ENCODE measurements at places on chromosomes 12 and 14.

GRCh38 chr12:53596920-53597363 lies 29.2 kb downstream of the ATF7 start:
- no peak for DNase-seq

DNA sequence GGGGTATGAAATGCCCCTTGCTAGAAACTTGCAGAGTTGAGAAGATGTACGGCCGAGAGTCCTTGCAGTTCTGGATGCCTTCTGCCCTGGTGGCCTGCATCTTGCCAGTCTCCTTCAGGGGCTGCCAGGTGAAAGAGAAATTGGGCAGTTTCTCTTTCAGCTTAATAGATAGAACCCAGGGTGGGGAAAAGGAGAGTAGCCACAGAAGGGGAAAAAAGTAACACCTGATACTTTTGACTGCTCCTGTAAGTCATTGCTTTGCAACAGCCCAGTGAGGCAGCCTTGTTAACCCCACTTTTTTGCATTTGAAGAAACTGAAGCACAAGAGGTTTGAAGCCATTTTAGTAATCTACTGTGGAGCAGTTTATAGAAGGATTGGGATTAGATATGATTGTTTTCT lies 27.6 kb downstream of the TDP1 start:
- DNase-seq, result no peak

- no peak for DNase-seq
Measured at GRCh38 chr12:131027876-131028586, 74.3 kb downstream of the ADGRD1 start.

GRCh38 chr12:53102883-53103807 lies at the start of gene SOAT2:
Gene SOAT2 (plus strand): TSS chr12:53103486. CDS start chr12:53103578, 92 bp downstream.
- DNase-seq, result no peak

- DNase-seq, result no peak
Measured at GRCh38 chr14:40028991-40029390, 596.8 kb upstream of the FBXO33 start.

- DNase-seq, result peak; percentile 46
Measured at GRCh38 chr14:71138448-71139293, 231.4 kb downstream of the PCNX1 start.

- DNase-seq, result no peak
Measured at GRCh38 chr12:68391937-68392336, 59.8 kb upstream of the MDM1 start.

DNA sequence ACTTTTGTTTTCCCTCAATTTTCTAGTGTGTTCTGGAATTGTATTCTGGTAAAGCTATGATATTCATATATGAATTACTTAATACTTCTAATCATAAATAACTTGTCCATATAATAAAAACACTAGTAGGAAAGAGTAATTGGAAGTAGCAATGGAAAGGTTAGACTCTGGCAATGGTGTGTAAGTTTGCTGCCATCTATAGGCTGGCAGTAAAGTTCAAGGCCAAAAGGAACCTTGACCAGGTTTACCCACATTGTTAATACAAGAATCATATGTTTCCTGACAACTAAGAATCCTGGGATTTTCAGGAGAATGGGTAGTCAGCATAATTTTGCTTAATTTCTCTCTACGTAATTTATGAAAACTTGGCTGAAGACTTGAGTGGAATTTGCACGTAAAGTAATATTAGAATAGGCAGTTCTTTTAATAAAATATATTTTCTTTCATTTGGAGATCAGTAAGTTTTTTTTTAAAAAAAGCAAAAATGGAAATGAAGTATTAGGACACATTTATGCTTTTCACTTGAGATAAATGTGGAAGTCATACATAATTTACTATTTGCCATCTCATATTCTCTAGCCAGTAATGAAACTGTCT lies 926.7 kb downstream of the GALC start:
- DNase-seq, result no peak

DNA sequence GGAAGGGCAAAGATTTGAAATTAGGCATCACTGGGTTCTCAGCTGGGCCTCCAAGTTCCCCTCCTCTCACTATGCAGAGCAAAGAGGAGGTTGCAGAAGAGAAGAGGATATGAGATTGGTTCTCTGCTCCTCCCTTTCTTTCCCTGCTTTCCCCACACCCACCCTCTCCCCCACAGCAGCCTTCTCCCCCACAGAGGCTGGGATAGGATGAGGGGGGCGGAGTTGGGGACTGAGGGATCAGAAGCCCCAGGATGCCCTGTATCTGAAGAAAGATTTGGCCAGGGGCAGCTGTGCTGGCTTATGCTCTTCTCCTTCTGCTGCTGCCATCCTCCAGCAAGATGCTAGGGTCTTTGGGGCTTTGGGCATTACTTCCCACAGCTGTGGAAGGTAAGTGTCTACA lies at the start of gene AMHR2:
Gene AMHR2 (plus strand): TSS at position 259 of the 400 bp plus-strand sequence. CDS start 80 bp downstream, at position 339.
- no peak for DNase-seq

GRCh38 chr14:87139299-87139698 lies 853.7 kb downstream of the GALC start:
- DNase-seq, result no peak

GRCh38 chr14:105944632-105945610 lies 418.5 kb downstream of the TMEM121 start:
- peak; percentile 77 for DNase-seq

GRCh38 chr14:63388766-63389431 lies 70.2 kb upstream of the GPHB5 start:
- DNase-seq, result peak; percentile 29

DNA sequence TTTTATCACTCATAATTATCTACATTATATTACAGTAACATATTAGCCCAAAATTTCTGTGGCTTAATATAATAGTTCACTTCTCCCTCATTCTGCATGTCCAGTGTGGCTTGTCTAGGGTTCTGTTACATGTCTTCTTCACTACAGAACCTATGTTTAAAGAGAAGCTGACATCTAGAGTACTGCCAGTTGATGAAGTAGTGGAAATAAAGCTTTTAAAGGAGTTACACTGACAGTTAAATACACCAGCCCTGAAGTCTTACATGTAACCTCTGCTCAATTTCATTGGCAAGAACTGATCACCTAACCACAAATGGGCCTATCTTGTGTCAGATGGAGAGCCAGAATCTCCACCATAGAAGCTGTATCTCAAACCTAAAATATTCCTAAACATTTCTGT lies 32.9 kb downstream of the RPS6KA5 start:
- DNase-seq, result no peak

DNA sequence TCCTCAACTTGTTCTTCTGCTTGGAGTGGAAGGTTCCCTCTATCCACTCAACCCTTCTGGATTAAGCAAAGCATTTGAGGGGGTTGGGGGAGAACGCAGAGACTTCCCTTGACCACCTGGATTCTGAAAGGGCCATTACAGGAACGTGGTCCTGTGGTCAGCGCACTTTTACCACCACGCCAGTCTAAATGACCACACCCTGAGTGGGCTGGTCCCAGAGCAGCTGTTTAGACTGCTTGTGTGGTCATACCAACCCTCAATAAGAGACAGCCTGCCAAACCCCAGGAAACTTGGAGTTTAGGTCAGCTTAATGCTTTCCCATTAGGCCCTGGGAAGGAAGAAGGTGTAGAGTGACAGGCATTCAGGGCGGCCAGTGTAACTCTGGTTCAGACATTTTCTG lies 165.5 kb upstream of the ATP2B1 start:
- DNase-seq, result no peak

DNA sequence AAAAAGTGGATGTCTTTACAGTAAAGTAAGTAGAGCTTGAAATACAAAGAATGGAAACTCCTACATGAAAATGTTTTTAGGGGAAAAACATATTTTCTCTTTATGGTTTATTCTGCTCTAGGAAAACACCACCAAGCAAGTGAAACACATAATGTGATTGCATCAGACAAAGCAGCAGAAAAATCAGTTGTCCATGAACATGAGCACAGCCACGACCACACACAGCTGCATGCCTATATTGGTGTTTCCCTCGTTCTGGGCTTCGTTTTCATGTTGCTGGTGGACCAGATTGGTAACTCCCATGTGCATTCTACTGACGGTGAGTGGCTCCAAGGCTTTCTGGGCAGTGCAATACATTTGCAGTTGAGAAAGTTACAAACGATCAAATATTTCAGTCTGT lies 42.6 kb upstream of the PLEKHD1 start:
- no peak for DNase-seq

DNA sequence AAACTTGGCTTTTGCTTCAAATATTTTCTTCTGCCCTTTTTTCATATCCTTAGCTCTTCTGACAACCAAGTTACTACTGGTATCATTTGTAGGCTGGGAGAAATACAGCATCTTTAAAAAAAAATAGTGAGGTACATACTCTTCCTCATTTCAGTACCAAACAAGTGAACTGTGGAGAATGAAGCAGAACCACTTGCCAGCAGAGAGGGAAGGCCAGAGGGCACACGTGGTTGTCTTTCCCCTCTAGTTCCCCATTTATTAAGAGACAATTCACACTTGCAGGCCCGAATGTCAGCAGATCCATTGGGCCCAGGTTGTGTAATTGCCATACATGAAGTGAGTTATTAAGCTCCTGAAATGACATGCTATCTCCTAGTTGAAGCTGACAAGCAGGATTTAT lies 3.2 kb downstream of the SUSD6 start:
- DNase-seq, result no peak
